ENCODE measurements at places on chromosomes 13 and 19.

DNA sequence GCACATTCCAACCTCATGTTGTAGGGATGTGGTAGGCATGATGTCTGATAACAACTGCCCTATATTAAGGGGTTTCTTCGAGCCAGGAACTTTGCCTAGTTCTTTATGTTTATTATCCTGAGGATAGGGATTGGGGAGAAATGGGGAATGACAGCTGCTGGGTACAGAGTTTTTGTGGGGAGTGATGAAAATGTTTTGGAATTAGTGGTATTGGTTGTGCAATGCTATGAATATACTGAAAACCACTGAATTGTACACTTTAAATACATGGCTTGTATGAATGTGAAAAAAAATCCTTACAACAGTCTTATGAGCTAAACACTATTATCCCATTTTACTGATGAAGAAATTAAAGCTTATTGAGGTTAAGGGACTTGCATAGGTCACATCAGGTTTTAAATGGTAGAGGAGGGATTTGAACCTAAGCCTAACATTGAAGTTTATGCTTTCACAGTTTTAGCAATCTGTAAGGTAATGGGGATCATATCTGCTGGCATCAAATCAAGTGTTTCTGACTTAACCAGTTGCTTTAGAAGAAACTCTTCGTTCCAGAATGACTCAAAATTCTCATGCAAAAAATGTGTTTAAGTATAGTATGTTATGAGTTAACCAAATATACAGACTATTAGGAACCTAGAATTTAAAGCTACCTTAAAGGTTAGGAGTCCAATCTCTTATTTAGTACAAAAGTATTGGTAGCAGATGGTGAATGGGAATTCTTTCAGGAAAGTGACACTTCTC, 61.4 kb downstream of the ERCC5 start:
- DNase-seq, result no peak

- no peak for DNase-seq
These were observed 548.2 kb upstream of the SLITRK1 start for GRCh38 chr13:84430446-84430845.

DNA sequence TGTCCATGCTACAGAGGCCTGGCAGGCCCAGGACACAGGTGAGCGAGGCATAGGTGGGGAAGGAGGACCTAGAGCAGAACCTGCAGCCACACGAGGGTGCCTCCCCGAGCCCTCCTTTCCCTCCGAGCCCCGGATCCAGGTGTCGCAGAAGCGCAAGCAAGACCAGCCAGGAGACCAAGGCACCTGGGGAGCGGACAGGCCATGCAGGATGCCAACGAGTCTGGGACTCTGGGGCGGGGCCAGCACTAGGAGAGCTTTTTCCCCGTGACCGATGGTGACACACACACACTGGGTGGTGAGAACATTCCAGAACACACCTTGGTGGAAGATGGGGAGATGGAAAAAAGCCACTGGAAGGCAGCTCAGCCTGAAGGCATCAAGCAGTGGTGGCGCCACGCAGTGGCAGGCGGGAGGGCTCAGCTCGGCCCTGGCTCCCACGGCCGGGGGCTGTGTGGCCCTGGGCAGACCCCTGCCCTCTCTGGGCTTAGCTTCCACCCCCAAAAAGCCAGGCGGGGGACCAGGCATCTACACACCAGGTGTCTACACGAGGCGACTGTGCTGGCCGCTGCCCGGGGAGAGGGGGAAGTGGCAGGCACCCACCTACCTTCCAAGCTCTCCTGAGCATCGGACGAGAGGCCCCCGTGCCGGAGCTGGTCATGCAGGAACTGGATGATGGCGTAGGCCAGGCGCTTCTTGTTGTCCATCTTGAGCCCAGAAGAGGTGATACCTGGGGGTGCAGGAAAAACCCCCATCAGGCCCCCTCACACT, 14.5 kb downstream of the SGTA start:
- no peak for DNase-seq

GRCh38 chr19:16040642-16041041, 35.7 kb upstream of the TPM4 start:
- DNase-seq, result no peak

GRCh38 chr19:13981467-13981866, 24.7 kb downstream of the RFX1 start:
- no peak for DNase-seq

DNA sequence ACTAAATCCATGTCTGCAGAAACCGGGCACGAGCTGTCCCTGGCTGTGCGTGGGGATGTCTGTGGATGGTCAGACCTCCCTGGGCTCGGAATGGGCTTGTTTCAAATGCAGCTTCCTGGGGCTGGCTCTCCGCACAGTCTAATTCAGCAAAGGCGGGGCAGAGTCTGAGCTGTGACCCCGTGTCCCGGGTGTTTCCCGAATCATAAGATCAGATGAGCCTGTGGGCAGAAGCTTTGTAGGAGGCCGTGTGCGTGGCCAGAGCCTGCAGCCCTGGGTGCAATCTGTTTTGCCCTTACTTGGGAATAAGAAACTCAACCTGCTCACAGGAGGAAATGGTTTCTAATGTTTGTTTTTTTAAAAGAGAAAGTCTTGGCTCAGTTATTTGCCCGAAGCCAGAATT, 13.9 kb upstream of the GNA11 start:
- DNase-seq, result no peak

GRCh38 chr13:98889419-98890085, 88.3 kb downstream of the DOCK9 start:
- DNase-seq, result no peak

GRCh38 chr19:49264258-49264657, 60.7 kb downstream of the SLC6A16 start:
- no peak for DNase-seq

- no peak for DNase-seq
These were observed 49.6 kb upstream of the RAP2A start for GRCh38 chr13:97384371-97384770.

DNA sequence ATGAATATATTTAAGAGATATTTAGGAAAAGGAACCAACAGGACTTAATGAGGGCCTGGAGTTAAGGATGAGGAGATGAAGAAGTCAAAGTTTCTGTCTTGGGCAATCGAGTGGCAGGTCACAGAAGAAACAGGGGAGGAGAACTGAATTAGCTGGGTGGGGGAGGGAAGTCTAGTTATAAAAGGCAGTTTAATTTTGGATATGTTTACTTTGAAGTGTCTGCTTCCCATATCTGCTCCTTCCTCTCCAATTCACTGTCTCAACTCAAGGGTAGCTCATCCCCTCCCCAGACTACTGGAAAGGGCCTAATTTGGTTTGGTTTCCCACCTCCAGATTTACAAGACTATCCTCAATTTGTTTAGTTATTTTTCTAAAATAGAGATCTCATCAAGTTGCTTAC, 195.9 kb downstream of the VWA8 start:
- DNase-seq, result no peak

GRCh38 chr13:73913079-73913740, 221.0 kb downstream of the KLF12 start:
- DNase-seq, result no peak

DNA sequence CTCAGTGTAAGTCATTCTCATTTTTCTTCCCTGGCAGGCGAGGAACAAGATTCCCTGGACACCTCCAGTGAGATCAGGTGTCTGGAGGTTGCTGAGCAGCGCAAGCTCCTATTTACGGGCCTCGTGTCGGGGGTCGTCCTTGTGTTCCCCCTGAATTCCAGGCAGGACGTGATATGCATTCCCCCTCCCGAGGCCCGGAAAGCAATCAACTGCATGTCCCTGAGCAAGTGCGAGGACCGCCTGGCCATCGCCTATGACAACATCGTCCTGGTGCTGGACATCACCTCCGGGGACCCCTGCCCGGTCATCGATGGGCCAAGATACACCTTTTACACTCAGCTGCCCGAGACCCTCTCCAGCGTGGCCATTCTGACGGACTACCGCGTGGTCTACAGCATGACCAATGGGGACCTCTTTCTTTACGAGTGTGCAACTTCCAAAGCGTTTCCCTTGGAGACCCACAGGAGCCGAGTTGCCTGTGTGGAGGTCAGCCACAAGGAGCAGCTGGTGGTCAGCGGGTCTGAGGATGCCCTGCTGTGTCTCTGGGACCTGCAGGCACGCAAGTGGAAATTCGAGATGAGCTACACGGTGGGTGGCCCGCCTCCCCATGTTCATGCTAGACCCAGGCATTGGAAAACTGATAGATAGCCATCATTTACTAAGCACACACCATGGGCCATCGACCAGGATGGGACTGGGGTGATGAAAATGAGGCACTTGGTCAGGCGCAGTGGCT, 21.5 kb upstream of the SIN3B start:
- no peak for DNase-seq

- DNase-seq, result no peak
These were observed 95.7 kb upstream of the CLDN10 start for GRCh38 chr13:95456815-95457214.

- DNase-seq, result no peak
These were observed 2.4 kb downstream of the PDX1 start for GRCh38 chr13:27921961-27922882.

GRCh38 chr13:57739543-57740190, 108.1 kb downstream of the PCDH17 start:
- no peak for DNase-seq

DNA sequence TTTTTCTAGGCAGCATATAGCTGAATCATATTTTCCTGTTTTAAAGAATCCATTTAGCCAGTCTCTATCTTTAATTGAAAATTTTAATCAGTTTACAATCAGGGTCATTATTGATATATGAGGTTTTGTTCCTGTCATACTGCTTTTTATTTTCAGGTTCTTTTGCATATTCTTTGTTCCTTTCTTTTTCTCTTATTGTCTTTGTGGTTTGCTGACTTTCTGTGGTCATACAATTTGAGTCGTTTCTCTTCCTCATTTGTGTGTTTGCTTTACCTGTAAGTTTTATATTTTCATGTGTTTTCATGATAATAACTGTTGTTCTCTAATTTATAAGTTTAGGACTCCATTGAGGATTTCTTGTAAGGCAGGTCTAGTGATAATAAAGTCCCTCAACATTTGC, 812.6 kb downstream of the DACH1 start:
- DNase-seq, result no peak

GRCh38 chr13:35961002-35961401, 170.2 kb downstream of the DCLK1 start:
- DNase-seq, result no peak

DNA sequence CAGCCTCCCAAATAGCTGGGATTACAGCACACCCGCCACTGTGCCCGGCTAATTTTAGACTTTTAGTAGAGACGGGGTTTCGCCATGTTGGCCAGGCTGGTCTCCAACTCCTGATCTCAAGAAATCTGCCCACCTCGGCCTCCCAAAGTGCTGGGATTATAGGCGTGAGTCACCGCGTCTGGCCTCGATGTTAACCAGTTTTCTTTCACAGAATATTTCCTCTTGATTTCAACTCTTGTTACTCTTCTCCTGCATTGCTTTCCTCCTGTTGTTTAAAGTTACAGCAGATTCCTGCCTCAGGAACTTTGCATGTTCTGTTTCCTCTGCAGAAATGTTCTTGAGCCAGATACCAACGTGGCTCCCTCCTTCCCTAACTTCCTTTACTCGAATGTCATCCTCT, 3.7 kb upstream of the PEX11G start:
- DNase-seq, result no peak

All from endothelial cell (in vitro differentiated cells).